ENCODE measurements at places on chromosomes 11 and 22.

DNA sequence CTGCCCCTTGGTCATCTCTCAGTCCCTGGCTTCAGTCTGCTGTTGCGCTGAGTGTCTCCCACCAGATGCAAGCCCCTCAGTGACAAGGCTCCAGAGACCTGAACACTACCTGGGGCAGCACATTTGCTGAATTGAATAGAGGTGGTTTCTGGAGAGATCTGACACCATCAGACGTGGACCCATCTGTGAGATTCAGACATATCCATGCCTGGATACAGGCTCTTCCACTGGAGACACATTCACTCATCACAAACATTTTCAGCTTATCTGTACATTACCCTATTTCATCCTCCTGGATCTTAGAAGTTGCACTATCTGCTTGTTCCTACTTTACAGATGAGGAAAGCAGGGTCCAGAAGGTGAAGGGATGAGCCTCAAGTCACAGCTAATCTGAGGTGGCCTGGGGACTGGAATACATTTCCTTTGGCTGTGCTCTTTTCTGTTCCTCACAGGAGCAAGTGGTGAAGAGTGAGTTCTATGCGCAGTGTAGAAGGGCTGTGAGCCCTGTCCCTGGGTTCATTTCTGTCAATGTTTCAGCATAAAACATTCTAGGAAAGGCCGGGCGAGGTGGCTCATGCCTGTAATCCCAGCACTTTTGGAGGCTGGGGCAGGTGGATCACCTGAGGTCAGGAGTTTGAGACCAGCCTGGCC lies 19.0 kb downstream of the ATG16L2 start:
- DNase-seq = no peak

DNA sequence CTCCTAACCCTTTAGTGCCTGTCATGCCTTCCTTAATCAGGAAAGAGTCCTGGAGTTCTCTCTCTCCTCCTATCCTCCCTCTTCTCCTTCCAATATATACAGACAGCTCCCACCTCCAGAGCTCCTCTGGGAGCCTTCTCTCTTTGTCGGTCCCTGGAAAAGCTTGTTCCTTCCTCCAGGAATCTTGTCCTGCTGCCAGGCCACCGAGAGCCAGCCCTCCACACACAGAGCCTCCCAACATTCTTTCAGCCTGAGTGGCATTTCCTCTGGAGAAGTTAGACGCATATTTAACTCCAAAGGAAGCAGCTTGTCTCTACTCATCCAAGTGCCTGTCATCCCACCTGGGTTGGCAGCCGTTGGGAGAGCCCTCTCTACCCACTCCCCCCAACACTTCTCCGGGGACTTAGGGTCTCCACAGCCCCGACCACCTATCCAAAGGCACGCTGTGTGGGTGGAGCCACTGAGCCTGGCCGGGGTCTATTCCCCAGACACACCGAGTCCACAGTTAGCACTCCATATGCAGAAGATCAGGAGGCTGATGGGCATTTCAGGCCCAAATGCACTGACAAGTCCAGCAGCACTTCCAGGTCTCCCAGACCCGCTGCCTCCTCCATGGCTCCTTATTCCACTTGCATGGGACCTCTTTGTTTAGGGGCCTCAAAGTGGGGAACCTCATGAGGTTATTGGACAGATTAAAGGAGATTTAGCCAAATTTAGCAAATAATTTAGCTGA lies 31.1 kb downstream of the DKK3 start:
- DNase-seq = no peak

GRCh38 chr11:21866781-21867180 lies 326.1 kb upstream of the ANO5 start:
- DNase-seq = no peak

GRCh38 chr22:25668437-25668836 lies 73.6 kb upstream of the MYO18B start:
- DNase-seq = no peak

DNA sequence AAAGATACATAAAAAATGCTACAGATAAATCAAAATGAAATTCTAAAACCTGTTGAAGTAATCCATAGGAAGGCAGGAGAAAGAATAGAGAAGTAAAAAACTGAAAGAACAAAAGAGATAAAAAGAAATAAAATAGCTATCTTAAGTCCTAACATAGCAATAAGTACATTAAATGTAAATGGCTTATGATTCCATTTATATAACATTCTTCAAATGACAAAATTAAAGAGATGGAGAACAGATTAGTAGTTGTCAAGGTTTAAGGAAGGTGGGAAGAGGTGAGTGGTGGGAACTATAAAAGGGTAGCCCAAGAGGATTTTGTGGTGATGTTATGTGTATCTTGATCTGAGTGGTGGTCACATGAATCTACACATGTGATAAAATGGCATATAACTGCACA lies 254.8 kb downstream of the FAM76B start:
- no peak for DNase-seq
